ENCODE measurements at places on chromosomes 4 and X. TPM values are rescaled to one million over a fixed set of nuclear protein-coding genes. Genes with fewer than 3 reads are reported as not detected.

POU3F4 gene
- total RNA-seq = not detected

SULT1E1 gene
- not detected for total RNA-seq

EREG gene
- total RNA-seq = 0.61 TPM

PWWP3B gene
- under 0.01 TPM for total RNA-seq

GRIA3 gene
- 69.1 TPM for total RNA-seq

TMPRSS11B gene
- total RNA-seq = not detected

SMIM10 gene
- 3.6 TPM for total RNA-seq
